Epithelial cell of proximal tubule (primary cell): ENCODE measurements at places on chromosomes 4 and X. TPM values are rescaled to one million over a fixed set of nuclear protein-coding genes. Genes with fewer than 3 reads are reported as not detected.

DNA sequence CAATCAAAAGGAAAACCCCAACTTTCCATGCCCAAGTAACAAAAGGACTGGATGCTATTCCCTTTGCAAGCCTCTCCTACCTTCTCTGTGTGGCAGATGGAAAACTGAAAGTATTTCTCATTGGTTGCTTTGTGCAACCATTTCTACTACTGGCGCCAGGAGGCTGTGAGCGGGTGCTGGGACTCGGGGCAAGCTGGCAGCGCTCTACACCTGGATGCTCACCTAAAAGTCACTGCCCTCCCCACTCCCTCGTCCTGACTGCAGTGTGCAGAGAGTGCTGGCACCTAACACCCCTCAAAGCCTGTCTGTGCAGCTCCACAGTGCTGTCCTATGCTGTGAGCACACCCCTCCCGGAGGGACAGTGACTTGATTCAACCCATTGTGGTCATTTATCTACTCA is 54.2 kb upstream of the STS start:
- DNase-seq = no peak

- no peak for DNase-seq
Measured at GRCh38 chr4:39020130-39020529, 12.1 kb downstream of the TMEM156 start.

GRCh38 chr4:186691396-186691795 is 32.3 kb downstream of the FAT1 start:
- no peak for DNase-seq

STOX2 gene
- total RNA-seq = 2.3 and 4.3 TPM in 2 replicates

DNA sequence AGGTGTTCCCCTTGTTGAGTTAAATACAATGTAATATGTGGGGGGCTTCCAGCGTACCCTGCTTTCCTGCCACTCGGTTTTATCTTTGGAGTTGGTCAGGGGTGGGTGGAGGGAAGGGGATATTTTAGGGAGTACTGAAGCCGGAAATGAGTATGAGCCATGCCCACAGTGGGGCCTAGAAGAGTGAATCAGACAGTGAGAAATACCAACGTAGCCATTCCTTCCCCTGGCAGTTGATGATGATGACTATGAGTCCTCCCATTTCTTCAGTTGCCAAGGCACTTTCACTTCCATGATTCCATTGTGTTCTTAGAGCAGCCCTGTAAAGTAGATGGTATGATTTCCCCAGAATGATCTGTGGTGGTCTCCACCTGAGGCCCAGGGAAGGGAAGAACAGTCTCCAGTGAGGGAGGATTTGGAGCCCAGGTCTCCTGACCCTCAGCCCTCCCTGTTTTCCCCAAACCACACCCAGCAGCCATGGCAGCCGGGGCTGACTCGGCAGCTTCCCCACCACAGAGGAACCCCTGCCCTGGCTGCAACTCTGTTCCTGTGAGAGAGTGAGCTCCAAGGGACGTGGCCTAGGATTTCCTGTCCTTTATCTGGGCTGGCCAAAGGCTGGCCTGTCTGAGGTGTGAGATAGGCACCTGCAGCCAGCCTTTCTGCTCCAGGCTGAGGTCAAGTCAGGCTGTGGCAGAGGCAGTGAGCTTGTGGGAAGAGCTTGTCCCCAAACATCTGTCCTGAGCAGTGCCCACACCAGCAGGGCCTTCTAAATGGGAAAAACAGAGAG is 52.7 kb downstream of the STARD8 start:
- DNase-seq = no peak

GRCh38 chr4:94635177-94635576 is 122.6 kb upstream of the BMPR1B start:
- peak; percentile 31 for DNase-seq

NDNF gene
- 0.43 and 0.46 TPM in 2 replicates for total RNA-seq

- no peak for DNase-seq
Measured at GRCh38 chr4:32061916-32062315, 1341.7 kb downstream of the PCDH7 start.

GRCh38 chr4:119894650-119895208 is 171.9 kb downstream of the MAD2L1 start:
- no peak for DNase-seq

BMP15 gene
- total RNA-seq = not detected in 2 replicates

DNA sequence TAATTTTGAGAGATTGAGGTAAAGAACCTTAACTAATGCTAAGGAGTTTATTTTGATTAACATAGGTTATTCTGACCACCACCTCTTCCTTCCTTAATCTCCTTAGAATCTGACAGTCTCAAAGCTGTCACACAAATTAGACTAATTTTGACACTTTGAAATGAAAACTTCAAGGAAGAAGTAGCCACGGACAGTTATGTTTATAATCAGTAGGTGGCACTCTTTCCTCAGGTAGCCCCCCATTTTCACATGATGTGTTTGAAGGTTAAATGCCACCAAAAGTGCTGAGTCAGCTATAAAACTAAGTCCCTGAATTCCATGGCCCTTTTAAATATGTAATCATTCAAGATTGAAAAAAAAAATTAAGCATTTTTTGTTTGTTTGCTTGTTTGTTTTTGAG is 22.4 kb downstream of the TMEM33 start:
- no peak for DNase-seq

DNA sequence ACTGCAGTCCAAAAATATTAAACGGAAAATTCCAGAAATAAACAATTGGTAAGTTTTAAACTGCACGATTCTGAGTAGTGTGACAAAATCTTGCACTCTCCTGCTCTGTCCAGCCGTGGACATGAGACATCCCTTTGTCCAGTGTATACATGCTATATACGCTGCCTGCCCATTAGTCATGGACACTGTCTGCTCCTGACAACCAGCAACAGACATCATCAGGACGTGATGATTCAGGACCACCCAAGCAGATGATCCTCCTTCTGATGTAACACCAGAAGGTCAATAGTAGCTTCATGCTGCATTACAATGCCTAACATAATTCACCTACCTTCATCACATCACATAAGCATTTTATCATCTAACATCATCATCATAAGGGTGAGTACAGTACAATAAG is 36.3 kb downstream of the ATRX start:
- no peak for DNase-seq

FAM50A gene
- 51.1 and 74.1 TPM in 2 replicates for total RNA-seq

GRCh38 chr4:146633471-146633800 is 5.3 kb upstream of the POU4F2 start:
- DNase-seq = no peak

DNA sequence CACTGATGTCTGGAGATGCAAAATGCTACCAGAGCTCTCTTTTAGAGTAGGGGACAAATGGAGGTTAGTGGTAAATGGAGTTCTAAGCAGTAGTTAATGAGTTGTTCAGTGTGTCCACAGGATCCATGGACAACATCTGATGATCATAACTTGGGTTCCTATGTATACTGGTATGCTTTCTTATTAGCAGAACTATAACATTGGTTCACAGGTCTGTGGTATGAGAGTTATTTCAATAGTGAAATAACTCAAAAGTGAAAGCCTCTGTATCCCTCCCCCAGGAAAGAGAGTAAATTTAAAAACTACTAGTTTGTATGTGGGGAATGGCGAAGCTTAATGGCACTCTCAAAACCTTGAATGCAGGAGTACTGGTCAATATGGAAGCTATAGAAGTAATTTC is 363.5 kb upstream of the EMCN start:
- DNase-seq = no peak

DNA sequence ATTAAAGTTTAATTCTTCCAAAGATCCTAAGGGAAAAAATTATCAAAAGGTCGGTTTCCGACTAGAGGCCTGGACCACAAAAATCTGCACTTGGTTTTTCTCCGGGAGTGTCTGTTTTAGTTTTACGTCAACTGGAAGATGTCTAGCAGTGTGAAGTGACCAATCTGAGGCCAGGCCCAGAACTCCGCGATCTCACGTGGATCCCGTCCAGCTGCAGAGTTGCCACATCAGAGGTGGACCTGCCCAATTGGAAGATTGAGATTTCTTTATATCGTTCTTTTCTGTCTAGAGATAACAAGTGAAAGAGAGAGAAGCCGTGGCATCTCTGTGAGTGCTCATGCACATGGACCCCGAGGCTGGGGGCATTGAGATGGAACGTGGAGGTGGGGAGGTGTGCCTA is 115.8 kb downstream of the AFF1 start:
- no peak for DNase-seq

- no peak for DNase-seq
Measured at GRCh38 chrX:70754169-70754848, 154.2 kb downstream of the TEX11 start.

DNA sequence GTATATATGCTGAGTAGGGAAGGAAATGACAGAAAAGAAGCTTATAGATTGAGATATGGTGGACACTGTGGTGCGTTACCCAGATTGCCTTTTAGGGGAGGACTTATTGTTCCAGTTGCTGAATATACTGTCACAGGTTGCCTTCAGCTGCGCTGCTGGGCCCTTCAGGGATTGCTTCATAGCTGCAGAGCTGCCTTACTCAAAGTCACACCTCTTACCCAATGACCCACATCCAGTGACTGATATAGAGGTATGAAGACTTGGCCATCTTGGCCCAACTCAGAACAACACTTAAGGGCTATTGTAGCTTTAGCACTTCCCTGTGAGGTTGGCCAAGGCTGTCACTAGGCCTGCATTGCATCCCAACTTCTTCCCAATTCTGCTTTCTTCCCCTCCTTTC is 63.4 kb upstream of the TMEM164 start:
- DNase-seq = no peak

DNA sequence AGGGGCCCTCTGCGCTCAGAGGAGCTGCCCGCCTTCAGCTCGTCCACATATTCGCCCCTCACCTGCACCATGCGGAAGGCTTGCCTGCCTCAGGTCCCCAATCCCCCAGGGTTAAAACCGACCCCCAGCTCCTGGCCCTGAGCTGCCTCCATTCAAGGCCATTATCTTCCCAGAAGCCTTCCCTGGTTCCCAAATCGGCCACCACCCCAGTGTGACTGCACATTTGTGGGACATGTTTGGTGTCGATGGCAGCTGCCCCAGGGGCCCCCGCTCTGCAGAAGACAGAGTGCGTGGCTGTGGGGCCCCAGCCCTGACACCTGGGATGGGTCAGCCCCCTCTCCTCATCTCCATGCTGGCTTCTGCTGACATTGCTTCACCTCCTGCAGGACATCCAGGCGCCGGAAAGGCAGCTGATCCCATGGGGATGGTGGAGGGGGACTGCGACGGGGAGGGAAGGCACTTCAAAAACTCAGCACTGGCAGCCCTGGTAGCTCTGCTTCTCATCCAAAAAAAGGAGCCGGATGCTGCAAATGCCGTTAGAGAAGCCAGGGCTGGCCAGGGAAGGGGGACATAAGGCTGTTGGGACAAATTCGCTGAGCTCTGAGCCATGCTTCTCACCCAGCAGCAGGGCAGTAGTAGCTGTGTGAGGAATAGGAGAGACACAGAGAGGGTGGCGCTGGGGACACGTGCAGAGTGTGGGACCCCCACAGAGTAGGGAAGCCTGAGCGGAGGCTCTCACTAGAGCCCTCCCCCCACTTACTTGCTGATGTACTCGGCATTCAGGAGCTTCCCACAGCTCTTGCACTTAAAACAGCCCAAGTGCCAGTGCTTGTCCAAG is 78.5 kb downstream of the ABLIM2 start:
- no peak for DNase-seq

DNA sequence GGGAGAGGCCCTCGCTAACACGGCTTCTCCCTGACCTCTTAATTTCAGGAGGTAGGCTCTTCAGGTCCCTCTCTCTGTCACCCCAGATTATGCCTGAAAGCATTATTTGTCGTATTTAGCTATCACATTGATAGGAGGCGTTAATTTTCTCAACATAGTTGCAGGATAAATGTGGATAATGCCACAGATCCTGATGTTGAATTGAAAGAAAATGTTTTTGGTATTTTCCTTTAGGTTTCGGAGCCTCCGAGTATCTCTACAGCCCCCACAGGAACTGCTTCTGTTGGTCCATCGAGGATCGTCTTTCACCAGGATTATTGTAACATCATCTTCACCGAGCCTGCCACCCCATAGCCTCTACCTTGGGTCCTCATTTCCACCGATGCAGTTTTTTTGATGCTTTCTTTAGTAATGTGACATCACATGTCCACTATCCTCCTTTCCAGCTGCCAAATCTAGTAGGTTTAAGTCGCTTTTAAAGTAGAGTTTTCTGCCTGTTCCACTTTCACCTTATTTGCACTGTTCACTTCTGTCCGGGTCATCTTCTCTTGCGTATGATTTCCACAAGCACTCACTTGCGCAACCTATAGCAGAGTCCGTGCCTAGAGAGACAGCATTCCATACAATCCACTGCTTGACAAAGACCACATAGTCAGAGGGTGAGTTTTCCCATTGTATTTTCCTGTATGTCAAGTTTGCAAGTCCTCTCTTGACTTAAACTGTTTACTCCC is 665 bp downstream of the TIGD2 start:
- peak; percentile 68 for DNase-seq

DNA sequence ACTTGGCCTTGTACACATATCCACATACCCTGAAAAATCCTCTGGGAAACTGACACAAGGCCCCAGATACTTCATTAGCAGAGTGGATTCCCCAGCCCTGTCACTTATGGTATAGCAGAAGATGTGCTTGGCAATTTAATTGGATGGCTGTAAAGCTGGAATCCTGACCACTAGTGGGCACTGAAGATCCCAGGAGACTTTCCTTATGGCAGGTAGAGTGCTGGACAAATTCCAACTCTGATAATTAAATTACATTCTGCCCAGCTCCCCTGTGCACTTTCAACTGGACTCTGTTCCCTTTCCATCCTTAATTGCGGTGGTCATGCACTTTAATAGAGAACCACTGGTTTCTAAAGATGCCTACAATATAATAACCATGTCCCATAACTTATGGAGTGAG is 119.8 kb downstream of the DCK start:
- DNase-seq = no peak

DMRTC1 gene
- total RNA-seq = not detected in 2 replicates

- no peak for DNase-seq
Measured at GRCh38 chr4:78707268-78707667, 68.9 kb upstream of the BMP2K start.

DNA sequence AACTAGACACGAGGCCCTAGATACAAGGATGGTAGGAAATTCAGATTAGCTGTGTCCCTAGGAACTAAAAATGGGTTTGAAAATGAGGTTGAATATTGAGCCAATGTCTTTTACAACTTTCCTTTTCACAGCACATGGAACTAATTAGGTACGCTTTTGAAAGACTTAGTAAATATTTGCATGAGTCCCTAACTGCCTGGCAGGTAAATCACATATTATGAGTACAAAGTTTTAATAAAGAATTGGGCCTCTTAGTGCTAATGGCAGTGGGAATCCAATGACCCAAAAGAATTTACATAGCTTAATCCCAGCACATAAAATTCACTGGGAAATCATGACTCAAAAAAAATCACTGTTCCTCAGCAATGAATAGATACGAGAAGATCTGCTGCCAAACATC is 16.8 kb downstream of the MUC7 start:
- DNase-seq = no peak

CT45A2 gene
- not detected in 2 replicates for total RNA-seq

PNMA3 gene
- total RNA-seq = 0.22 and 0.69 TPM in 2 replicates

USP17L10 gene
- not detected in 2 replicates for total RNA-seq

ZNF718 gene
- 4.2 and 6.9 TPM in 2 replicates for total RNA-seq

GRCh38 chr4:544386-545105 is 31.5 kb downstream of the TMEM271 start:
- no peak for DNase-seq

GRCh38 chrX:113369056-113369455 is 528.4 kb upstream of the AMOT start:
- no peak for DNase-seq

GRCh38 chrX:68708503-68709290 is 61.2 kb downstream of the STARD8 start:
- no peak for DNase-seq
